ENCODE measurements at places on chromosomes 5 and 9.

DNA sequence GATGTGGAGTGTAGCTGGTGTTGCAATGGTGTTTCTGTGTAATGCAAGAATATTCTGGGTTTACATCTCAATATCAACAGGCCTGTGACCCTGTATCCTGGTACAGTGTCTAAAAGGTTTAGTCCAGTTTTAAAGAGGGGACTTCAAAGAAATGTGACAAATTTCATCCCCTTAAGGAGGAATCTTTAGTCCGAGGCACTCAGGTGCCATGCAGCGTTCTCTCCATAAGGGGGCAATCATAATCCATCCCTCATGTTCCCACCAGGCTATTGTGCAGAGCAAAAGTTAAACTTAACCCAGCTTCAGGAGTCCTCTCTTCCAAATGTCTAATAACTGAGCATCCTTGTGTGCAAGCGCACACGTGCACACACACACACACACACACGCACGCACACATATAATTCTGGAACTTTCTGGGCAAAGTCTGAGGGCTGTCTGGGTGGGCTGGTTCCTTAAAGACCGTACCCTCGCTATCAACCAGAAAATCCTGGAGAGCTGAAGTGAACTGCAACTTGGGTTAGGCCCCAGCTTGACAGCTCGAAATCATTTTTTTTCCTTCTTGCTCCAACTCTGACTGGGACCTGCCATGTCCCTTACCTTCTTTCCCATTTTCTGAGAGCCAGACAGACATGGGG lies 46.0 kb downstream of the CRB2 start:
- DNase-seq = no peak

GRCh38 chr5:100595812-100596173 lies 60.6 kb downstream of the FAM174A start:
- no peak for DNase-seq

GRCh38 chr9:78319197-78320029 lies 22.5 kb downstream of the PSAT1 start:
- DNase-seq = no peak

- no peak for DNase-seq
These were observed 21.0 kb upstream of the ERAP2 start for GRCh38 chr5:96855031-96855872.

GRCh38 chr9:124248960-124249359 lies 8.8 kb upstream of the NEK6 start:
- no peak for DNase-seq

GRCh38 chr5:90809311-90810056 lies 250.9 kb downstream of the ADGRV1 start:
- no peak for DNase-seq

DNA sequence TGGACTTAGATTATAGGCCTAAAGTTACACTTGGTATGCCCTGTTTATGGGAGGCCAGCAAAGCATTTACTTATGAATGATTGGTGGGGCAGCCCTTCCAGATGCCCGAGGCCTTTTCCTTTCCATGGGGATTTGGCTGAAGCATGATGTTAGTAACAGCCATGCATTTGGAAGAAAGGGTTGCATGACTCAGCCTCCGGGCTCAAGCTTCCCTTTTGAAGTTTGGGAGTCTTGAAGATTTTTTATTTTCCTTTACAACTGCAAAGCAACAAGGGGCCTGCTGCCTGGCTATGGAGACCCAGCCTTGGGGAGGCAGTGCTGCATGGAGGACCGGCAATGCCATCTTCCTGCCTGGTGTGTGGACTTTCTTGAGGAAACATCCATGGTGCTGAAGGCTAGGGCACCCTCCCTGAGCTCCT lies 244.7 kb downstream of the ICE1 start:
- no peak for DNase-seq

DNA sequence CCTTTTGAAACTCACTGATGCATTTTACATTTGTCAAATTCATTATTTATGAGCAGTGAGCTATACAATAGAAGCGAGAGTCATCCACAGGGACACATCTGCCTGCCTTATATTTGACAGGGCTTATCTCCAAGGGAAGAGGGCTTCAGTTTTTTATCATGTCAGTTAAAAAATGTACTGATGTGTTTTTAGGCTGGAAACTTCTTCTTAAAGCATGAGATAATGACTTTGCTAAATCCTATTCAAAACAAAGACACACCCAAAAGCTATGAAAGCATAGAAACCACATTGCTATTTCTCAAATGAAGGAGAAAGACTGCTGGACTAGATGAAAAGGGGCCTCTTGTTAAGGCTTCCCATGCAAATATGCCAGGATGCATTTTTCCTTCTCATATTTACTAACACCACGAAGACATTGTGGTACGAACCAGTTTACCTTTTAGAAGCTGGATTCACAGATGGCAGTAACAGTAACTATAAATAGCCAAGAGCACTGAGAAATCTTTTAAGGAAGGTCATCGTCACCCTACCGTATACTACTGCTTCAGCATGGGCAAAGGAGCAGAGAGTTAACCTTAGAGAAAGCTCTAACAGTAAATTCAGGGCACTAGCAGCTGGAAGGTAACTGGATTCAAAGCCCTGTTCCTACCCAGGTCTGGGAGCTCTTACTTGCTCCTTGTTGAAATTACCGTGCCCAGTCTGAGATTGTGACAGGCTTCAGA lies 86.3 kb upstream of the IFNK start:
- DNase-seq = no peak

DNA sequence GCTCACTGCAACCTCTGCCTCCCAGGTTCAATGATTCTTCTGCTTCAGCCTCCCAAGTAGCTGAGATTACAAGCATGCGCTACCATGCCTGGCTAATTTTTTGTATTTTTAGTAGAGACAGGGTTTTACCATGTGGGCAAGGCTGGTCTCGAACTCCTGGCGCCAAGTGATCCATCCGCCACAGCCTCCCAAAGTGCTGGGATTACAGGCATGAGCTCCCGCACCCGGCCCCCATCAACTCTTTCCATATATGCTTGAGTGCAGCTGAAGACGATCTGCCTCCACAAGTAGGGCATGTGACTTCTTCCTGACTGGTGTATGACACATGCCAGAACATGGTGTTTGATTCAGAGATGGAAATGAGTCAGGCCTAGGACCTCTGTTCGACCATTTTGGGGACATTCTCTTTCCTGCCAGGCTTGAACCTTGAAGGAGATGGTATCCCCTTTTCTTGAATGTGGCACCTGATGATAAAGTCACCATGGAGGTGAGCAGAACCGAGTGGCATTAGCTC lies 7.5 kb upstream of the CNOT6 start:
- DNase-seq = no peak

DNA sequence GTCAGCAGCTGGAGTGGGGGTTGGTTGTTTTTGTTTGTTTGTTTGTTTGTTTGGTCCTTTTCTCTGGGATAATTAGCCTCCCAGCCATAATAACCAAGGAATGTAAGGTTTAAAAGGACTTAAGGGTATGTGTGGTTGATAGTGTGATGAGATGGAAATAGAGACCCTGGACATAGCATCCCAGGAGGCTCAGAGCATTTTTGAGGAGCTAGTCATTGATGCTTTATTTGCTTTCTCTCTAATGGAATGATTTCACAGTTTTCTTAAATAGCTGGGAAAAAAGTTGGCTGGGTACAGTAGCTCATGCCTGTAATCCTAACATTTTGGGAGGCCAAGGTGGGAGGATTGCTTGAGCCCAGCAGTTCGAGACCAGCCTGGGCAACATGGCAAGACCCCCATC lies 45.1 kb downstream of the TTC1 start:
- DNase-seq = no peak

- no peak for DNase-seq
These were observed 515.1 kb upstream of the TNC start for GRCh38 chr9:115633104-115633503.

- no peak for DNase-seq
These were observed 25.4 kb downstream of the FBXO10 start for GRCh38 chr9:37550781-37551180.

DNA sequence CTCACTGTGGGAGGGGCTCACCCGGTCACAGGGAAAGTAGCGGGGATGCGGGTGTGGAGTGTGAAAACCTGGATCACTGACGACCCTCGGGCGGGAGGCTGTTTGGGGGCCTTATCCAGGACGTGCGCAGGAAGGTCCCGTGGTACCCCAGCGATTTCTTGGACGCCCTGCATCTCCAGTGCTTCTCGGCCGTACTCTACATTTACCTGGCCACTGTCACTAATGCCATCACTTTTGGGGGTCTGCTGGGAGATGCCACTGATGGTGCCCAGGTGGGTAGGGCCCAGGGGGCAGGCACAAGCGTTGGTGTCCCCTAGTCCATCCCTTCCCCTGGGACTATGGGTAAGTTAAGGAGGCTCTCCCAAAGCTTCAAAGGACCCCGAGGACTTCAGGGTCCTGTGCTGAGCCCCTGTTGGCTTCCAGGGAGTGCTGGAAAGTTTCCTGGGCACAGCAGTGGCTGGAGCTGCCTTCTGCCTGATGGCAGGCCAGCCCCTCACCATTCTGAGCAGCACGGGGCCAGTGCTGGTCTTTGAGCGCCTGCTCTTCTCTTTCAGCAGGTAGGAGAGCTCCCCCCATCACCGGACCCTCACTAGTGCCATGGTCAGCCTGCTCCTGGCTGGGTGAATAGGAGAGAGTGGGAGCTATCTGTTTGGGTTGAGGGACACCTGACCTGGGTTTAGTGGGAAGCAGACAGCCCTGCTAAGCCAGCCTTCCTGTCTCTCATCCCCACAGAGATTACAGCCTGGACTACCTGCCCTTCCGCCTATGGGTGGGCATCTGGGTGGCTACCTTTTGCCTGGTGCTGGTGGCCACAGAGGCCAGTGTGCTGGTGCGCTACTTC lies 3.9 kb downstream of the SLC4A9 start:
- no peak for DNase-seq

DNA sequence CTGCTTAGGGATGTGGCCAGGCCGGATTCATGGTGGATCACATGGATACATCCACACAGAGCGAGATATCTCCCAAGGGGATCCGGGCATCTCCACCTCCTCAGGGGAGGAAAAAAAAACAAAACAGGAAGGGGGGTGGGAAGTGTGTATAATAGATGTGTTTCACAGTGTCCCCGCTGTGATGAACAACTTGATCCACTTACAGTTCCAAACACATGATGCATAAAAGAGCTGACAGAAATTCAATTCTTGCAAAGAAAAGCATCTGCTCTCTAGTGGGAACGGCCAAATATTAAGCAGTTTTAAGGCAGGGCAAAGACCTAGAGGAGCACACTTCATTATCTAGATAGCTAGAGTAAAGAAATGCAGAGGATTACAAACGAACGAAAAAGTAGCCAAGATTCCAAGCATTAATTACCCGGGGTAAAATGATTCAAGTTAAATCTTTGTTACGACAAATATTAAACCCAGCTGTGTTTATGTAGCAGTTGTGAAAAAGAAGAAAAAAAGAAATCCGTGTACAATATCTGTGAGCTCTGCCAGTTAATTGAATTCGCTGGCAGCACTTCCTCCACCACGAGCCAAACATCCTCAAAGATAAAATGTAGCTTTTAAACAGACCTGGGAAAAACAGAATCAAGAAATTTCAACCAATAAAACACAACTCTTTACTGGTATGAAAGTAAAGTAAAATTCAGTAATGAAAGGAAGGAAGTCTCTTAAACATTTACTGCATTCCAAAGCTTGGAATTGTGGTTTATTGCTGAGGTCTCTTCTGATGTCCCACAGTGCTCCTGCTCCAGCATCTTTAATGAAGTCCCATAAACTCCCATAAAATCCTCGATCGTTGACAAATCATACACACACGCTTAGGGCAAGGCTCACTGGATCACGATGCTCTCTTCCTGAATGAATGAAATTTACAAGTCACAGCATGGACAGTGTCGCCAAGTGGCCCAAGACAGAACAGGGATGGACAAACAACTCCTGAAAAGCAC lies 213.0 kb downstream of the CRB2 start:
- DNase-seq = no peak

GRCh38 chr9:34187891-34188240 lies 9.0 kb downstream of the UBAP1 start:
- no peak for DNase-seq

- DNase-seq = no peak
These were observed 37.3 kb downstream of the PBX3 start for GRCh38 chr9:125784286-125785049.

DNA sequence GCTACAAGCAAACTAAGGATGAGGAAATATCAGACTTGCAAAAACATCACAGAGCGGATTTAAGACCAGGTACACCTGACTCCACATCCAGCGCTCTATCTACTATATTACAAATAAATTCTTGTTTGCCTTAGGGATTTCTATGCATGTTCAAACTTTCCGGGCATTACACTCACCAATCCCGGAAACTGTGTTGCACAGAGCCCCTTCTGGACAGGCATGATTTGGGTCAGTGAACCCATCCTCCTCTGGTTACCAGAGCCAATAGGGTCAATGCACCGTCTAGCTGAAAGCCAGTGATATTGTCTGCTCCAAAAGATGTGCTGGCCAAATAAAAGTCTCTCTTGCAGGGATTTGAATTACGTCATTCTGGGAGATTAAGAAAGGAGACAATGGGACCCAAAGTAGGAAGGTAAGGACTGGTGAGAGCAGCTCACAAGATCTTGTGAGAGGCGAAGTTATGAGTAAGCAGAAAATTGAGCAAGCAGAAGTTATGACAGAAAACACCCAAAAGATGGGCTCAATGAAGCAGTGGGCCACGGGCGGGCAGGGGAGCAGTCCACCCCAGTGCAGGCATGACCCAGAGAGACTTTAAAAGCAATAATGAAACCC lies 155.8 kb upstream of the RAI14 start:
- no peak for DNase-seq

DNA sequence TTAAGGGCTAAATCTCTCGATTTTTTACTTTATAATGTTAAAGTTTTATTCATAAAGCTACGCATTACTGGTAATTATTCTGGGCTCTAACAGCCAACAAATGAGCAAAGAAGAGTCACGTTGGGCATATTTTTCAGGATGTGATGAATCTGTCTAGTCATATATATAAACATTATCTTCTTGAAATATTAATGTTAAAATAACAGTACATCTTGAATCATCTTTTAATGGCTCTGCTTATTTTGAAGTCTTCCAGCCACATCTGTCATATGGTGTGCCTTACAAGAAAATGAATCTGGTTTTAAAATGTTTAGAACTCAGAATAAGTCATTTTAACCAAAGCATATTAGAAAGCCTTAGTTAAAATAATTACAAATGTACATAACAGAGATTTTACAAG lies 96.9 kb downstream of the CWC27 start:
- DNase-seq = no peak

DNA sequence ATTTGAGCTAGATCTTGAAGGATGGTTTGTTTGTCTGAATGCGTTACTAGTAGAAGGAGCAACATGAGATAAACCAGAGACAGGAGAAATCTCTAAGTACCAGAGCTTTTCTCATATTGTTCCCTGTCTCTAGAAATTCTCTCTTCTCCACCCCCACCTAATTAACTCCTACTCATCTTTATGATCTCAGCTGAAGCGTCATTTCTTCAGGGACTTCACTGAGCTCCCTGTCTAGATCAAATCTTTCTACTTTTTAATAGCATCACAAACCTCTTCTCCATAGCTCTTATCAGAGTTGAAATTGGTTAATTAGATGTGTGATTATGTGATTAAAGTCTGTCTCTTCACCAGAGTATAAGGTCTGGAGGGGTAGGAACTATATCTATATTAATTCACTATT lies 226.2 kb downstream of the PAPPA start:
- no peak for DNase-seq

Measured in stimulated activated CD4-positive, alpha-beta T cell treated with anti-CD3 and anti-CD28 coated beads, Interleukin-15, amount 100 ng/mL, for 1 hour (primary cell).